ENCODE measurements at places on chromosomes 1 and 21.
A peak's percentile ranks its signal among the peaks of the same experiment; 100 is the strongest.

DNA sequence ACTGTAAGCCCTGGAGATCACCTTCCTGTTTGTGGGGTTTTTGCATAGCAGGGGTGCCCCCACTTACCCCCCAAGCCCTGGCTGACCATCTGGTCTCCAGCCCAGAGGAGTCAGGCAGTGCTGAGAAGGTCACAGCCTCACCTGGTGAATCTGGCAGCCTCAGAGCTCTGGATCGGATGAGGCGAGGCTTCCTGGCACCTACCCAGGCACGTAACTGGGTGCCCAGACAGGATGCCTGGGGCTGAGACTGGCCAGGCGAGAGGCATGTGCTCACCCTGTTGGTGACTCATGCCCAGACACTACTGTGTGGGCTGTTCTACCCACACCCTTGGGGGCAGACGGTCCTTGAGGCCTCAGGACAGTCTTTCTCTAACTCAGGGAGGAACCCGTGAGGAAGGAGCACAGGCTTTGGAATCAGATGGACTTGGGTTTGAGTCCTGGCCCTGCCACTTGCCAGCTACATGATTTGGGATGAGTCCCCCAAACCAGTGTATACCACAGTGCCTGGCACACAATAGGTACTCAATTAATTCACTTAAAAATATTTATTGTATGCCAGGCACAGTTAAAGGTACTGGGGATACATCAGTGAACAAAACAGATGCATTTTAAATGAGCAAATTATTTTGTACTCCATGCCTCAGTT lies 15.1 kb upstream of the PADI3 start:
- no peak for DNase-seq

GRCh38 chr1:18240906-18241305 lies 133.3 kb downstream of the IGSF21 start:
- no peak for DNase-seq

DNA sequence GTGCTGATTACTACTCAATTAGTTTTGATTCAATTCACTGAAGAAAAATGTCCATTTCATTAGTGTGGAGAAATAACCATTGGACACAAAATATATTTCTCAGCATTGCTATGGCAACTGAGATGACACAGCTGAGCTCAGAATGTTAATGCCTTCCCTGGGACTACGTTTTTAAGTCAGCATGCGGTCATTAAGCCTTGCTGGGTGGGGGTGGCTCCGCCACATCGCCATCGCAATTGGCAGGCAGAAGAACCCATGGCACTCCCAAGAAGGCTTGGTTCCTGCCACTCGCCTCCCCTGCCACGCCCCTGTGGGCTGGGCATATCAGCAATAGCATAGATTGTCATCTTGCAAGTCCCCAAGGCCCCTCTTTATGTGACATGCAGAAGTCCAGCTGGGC lies 256.7 kb upstream of the CAMK1G start:
- no peak for DNase-seq

DNA sequence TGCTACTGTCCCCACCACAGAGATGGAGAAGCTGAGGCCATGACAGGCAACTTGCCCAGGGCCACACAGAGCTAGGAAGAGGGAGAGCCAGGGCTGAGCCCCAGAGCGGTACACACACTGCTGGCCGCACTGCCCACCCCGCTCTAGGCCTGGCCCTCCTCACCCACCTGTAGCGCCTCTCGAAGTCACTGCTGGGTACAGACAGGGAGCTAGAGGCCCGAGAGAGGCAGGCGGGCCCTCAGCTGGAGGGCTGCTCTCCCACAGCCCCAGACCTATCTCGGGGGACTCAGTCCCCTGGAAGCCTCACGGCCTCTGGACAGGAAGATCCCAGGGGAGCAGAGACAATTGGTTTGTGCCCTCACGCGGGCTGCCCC lies 17.3 kb upstream of the PLEKHG5 start:
- no peak for DNase-seq

DNA sequence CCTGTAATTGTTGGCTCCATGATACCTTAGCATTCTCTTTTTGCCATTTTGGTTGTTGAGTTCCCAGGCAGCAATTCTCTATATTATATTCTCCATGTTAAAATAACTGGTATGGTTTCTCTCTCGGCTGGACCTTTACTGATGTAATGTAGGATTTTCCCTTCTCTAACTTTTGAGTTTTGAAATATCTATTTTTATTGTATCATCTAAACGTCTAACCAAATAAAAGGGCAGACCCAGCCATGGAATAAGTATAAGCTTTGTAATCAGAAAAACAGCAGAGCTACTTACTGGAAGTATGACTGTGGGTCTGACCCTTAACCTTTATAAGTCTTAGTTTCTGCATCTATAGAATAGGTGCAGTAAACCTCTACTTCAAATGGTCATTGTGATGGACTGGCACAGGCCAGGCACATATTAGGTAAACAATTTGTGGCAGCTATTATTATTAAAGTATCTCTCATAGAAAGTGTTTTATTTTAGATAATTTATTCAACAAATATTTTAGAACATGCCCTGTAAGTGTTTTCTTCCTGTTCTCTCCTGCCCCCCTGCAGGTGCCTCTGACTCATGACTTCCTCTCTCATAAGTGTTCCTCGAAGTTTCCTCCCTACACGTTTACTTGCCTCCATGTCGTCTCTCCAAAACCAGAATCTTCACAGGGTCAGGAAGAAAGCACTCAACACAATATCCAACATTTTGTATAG lies 224.9 kb upstream of the FGGY start:
- peak; percentile 42 for DNase-seq
